ENCODE measurements at places on chromosomes 2 and 18.

DNA sequence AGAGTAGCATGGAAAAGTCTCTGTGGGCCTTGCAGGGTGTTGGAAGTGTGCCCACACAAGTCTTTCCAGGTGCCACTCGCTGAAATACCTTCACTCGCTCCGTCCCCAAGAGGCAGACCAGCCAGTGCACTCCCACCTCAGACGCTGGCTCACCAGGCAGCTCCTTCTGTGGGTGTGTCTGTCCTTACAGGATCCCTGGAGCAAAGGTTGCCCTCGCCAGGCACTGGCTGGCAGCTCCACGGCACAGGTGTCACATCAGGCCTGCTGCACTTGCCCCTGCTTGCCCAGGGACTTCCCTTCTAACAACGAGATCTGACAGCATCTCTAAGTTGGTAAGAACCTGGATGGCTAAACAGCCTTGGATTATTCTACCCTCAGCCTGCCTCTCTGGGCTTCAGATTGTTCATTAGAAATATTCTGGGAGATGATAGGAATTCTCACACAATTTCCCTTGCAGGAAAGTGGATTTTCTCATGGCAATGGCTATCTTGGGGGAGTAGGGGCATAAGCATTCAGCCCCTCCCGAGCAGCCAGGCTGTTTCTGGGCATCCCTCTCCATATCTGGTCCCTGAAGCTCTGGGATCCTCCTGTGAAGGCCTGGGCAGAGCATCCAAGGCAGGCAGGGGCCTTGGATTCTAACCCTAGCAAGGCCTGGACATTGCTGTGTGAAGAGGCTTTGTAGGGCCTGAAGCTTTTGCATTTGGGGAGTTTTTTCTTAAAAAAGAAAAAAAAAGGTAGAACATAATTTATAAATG is 262.1 kb downstream of the MYCN start:
- DNase-seq: no peak

DNA sequence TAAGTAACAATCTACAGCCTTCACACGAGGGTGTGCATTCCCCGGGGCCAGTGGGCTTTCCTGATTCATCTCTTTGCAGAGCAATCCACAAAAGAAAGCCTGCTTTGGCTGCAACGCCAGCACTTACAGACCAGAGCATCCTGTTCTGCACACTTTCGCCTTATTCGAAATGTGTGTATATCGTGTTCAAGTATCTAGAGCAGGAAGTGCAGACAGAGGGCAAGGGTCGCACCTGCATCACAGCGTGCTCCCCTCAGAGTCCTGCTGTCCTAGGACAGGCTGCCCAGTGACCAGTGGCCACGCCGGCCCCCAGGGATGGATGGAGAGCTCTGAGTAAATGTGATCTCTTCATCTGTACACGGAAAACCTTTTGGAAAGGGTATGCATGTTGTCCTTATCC is 264.3 kb downstream of the ZNF516 start:
- DNase-seq: no peak

- DNase-seq: no peak
These were observed 53.5 kb downstream of the TFCP2L1 start for GRCh38 chr2:121231385-121232000.

- DNase-seq: no peak
These were observed 292.5 kb downstream of the NUP35 start for GRCh38 chr2:183416753-183417152.

DNA sequence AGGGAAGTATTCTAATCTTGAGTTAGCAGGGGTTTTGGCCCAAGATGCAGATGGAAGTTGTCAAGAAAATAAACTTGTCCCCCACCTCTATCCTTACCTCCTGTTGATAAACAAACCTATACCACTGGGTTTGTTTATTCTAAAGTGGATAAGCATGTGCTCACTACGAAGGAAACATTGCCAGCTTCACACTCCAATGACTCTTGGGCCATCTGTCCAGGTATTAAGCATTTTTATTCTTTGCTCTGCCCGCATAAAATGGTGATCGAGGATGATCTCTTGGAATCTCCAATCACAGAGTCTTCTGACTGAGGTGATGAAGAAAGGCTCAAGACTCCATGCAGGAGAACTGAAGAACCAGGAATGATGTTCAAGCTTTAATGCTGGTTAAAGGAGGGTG is 1908.4 kb upstream of the PIK3C3 start:
- DNase-seq: no peak

DNA sequence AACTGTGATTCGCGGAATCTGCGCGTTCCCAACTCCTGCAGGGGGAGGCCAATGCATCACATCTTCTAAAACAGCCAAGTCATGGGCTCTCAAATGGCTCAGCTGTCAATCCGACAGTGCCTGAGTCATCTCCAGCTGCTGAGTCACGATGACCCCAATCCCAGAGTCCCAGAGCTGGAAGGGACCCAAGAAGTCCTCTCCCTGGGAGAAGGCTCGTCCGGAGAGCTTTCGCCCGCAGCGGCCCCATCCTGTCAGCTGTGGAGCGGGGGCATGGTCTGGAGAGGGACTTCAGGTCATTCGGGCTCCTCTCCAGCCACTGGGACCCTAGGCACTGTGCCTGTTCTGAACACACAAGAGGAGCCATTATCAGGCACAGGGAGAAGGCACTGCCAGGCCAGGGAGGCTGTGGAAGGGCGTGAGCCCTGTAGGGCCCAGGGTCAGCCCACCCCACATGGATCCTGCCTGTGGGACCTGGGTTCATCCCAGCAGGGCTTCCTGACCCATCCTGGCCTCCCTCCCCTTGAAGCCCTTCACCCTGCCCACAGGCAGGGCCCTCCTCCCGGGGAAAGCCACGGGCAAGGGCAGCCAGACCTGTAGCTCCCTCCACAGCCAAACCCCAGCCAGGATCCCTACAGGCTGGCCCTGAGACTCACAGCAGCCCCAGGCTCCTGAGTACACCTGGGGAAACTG is 47.6 kb upstream of the GPC1 start:
- DNase-seq: peak; percentile 41
